ENCODE measurements at places on chromosomes 4 and X. TPM values are rescaled to one million over a fixed set of nuclear protein-coding genes. Genes with fewer than 3 reads are reported as not detected.
A peak's percentile ranks its signal among the peaks of the same experiment; 100 is the strongest.

Gene PHEX
- total RNA-seq: 0.66 TPM

Gene EIF2S3
- total RNA-seq: 168 TPM

Gene LDB2
- 10.1 TPM for total RNA-seq

- DNase-seq: no peak
Measured at GRCh38 chrX:79409657-79410056, 42.5 kb upstream of the ITM2A start.

DNA sequence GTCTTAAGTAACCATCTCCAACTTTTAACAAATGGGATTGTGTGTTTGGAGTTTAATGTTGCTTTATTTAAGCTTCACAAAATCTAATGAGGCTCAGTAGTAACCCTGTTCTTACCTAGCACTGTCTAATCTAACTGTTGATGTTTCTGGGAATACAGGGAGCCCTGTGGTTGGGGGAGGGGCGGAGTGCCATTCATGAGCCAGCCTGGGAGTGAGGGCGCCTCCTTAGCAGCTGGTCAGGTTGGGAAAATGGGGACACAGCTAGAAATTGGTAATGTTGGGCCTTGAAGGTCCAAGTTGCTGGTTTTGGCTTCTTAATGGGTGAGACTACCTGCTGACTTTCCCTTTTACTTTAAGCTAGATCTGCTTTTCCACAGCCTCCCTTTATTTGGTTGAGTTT, 22.9 kb upstream of the TADA2B start:
- DNase-seq: no peak

DNA sequence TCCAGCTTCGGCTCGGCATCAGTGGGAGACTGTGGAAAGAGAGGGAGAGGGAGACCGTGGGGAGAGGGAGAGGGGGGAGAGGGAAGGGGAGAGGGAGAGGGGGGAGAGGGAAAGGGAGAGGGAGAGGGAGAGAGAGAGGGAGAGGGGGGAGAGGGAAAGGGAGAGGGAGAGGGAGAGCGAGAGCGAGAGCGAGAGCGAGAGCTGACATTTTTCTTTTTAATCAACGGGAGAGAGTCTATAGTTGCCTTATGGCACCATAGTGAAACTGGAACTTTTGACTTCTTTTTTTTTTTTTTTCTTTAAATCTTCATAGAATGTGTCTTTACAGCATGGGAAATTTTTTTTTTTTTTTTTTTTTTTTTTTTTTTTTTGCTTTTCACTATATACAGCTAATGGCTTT, 94.7 kb upstream of the NUDT6 start:
- no peak for DNase-seq

GRCh38 chr4:8439914-8440491, 520 bp downstream of the ACOX3 start:
- peak; percentile 11 for DNase-seq

DNA sequence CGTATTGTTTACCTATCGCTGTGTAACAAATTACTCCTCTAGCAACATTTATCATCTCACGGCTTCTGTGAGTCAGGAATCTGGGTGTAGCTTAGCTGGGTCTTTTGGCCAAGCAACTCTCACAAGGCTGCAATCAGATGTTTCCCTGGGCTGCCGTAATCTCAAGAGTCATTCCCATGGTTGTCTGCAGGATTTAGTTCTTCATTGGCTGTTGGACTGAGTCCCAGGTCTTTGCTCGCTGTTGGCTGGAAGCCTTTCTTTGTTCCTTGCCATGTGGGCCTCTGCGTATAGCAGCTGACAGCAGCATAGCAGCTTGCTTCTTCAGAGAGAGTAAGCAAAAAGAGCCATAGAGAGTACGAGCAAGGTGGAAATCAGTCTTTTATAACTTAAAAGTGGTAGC, 16.8 kb downstream of the POLR2B start:
- no peak for DNase-seq

GRCh38 chr4:108965472-108966076, 202.7 kb upstream of the ETNPPL start:
- DNase-seq: no peak

DNA sequence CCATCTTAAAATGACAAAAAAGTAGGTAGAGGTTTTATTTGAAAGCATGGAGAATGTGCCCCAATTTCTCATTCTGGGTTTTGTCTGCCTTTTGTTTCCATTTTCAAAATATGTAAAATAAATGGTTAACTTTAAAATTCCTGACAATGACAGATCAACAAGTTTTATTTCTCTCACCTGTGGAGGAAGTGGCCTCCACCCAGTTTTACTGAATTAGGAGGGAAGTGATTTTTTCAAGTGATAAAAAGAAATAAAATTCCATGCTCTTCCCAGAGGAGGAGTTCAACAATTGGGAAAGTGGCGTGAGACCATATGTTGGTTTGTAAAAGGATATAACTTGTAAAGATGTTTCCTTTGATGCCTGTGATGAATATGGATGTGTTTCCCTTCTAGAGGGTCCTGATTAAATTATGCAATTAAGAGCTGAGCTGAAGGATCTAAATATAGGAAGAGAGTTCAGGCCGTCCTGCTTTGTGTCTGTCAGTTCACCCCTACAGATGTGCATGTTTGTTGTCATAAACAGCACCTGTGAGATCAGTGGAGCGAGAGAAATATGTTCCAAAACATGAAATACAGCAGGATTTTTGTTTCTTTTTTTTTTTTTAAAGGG, 19.5 kb downstream of the SMAD1 start:
- no peak for DNase-seq

DNA sequence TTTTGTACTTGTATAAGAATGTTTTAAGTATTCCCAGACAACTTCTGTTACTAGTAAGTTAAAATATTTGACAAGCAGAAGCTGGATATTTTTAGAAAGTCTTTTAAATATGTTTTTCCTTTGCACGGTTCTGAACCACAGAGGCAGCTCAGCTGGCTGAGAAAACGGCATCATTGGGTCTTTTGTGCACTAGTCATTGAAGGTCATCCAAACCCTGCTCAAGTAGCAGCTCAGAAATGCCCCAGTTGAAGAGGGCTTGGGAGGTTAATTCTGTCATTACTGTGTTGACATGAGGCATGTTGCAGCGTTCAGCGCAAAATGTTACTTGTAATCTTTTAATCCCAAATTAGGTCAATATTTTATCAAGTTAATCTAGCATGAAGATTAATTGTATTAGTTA, 383.7 kb upstream of the FAM241A start:
- no peak for DNase-seq

- DNase-seq: no peak
Measured at GRCh38 chrX:71227370-71228062, 4.5 kb downstream of the GJB1 start.

DNA sequence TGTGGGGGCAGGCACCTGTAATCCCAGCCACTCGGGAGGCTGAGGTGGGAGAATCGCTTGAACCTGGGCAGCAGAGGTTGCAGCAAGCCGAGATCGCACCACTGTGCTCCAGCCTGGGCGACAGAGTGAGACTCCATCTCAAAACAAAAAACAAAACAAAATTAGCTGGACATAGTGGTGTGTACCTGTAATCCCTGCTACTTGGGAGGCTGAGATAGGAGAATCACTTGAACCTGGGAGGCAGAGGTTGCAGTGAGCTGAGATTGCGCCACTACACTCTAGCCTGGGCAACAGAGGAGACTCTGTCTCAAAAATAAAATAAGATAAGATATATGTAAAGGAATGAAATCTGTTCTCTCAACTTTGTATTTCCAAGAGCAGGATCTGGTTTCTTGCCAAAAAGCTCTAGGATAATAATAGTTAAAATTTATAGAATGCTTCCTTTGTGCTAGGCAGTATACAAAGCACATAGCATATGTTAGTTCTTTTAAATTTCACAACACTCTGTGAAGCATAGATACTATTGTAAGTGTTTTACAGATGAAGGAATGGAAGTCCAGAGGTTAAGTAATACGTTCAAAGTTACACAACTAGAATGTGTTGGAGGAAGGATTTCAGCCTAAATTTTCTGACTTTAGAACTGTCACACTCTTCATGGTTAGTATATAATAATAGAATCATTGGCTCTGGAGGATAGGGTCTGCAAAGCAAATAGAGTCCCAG, 10.3 kb downstream of the MRPL1 start:
- DNase-seq: no peak

- no peak for DNase-seq
Measured at GRCh38 chrX:150842198-150842685, 56.2 kb downstream of the CD99L2 start.
